ENCODE measurements at places on chromosomes 3 and 15. TPM values are rescaled to one million over a fixed set of nuclear protein-coding genes. Genes with fewer than 3 reads are reported as not detected.

DNA sequence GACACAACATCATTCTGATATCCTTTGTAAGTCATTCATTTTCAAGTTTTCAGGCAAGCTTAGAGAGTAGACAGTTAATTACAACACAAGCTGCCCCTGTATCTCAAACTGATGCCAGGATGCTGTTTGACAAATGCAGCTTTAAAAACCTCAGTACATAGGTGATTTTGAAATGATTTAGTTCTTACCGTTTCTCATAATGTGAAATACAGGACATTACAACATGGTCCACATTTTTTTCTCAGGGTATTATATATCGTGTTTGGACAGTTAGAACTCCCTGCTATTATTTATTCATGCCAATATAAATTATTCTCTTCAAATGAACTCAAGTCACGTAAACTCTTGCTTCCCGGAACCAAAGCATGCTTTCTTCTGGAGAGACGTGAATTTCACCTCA is 1013.9 kb downstream of the EPHA3 start:
- DNase-seq: no peak

- no peak for DNase-seq
These were observed 68.6 kb downstream of the ABHD5 start for GRCh38 chr3:43759297-43759782.

GRCh38 chr3:16516695-16517481 is 3.4 kb upstream of the RFTN1 start:
- DNase-seq: peak; percentile 67

DNA sequence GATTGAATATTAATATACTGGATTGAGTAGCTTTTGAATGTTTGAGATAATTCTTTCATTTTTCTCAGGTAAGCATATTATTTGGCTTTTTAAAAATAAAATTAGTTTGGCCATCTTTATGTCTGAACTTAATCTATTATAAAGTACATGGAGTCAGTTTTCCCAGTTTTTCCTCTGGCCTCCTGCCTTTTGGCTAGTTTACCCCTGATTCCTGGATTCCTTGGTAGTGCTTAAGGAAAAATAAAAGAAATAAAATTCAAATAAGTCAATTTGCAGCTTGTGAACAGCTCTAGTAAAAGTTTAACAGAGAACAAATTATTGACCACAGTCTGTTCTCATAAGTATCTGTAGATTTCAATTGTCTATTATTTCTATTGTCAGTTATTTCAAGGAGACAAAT is 89.4 kb downstream of the COL6A6 start:
- DNase-seq: no peak

DNA sequence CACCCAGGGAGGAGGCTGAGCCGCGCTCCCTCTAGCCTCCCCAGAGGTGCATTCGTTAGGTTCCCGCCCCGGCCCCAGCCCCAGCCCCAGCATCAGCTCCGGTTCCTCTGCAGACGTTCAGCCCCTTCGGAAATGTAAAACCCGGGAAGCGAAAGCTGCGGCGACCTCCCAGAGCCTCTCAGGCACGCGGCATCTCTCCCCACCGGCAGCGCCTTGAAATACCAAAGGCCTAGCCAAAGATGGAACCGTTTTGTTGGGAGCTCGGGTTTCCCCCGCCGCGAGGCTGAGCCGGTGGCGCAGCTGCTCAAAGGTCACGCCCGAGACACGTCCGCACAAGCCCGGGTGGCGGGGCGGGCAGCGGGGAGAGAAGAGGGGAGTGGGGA is 77.8 kb upstream of the HES1 start:
- no peak for DNase-seq

GRCh38 chr15:66701422-66702034 is 508 bp upstream of the SMAD6 start:
- peak; percentile 51 for DNase-seq

GRCh38 chr3:109819734-109820133 is 482.4 kb upstream of the DPPA4 start:
- DNase-seq: no peak

- DNase-seq: no peak
These were observed 19.1 kb downstream of the TTC21A start for GRCh38 chr3:39126532-39127071.

Gene GRIP2
- not detected for total RNA-seq

DNA sequence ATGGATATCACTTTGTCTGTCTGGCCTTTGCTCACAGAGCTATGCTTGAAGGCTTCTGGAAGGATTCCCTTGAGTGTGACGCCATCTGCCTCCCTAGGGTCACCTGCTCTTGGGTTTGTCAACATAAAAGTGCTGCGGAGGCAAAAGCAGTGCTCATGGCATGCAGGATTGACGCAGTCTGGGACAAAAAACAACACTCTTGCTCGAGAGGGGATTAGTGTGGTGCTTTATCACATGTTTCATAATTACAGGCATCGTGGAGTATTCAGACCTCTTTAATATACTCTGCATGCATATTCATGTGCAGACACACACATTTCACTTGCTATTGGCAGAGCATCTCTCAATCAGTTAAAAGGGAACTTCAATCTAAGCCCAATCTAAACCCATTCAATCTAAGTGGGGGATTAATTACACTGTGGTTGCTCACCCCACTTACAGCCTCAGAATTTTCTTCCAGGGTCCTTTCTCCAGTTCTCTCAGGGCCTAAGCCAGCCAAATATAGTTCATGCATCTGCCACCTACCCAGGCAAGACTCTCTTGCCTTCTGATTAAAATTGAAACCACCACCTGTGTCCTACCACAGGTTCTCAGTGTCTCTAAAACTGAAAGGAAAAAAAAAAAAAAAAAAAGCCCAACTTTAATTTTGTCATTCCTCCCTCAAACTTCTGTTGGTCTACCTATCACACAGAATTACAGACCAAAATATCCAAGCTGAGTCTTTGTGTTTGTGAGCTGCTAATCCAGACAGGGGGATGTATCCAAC is 75.6 kb downstream of the BFSP2 start:
- peak; percentile 62 for DNase-seq

DNA sequence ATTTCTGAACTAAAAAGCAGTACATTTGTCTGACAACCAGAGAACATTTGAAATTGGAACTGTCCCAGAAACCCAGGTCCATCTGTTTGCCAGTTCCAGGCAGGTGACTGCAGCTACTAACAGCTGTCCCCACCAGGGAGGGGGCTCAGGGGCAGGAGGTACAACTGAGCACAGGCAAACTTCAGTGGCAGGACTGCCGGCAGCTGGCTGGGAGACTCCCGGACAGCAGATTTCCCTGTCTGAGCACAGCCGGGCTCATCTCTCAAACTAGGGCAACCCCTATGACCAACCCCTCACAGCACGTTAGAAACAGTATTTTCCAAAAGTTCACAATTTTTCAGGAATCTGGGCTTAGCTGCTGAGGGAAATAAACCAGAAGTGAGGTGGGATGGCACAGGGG is 88.8 kb downstream of the MEGF11 start:
- DNase-seq: no peak

GRCh38 chr3:144129536-144130214 is 158.1 kb downstream of the DIPK2A start:
- DNase-seq: no peak
